Activated CD8-positive, alpha-beta memory T cell treated with anti-CD3 and anti-CD28 coated beads for 4 hours (primary cell): ENCODE measurements at places on chromosomes 6 and 20.

- DNase-seq: no peak
These were observed 118.4 kb downstream of the FARS2 start for GRCh38 chr6:5379647-5380242.

GRCh38 chr6:40936818-40937251 is 102.2 kb downstream of the UNC5CL start:
- DNase-seq: no peak

- no peak for DNase-seq
These were observed 5.1 kb downstream of the TP53RK start for GRCh38 chr20:46683939-46684750.

GRCh38 chr6:25709761-25710160 is 44.8 kb upstream of the SLC17A4 start:
- DNase-seq: no peak

- no peak for DNase-seq
These were observed 997 bp upstream of the FBXO30 start for GRCh38 chr6:145815309-145816274.

DNA sequence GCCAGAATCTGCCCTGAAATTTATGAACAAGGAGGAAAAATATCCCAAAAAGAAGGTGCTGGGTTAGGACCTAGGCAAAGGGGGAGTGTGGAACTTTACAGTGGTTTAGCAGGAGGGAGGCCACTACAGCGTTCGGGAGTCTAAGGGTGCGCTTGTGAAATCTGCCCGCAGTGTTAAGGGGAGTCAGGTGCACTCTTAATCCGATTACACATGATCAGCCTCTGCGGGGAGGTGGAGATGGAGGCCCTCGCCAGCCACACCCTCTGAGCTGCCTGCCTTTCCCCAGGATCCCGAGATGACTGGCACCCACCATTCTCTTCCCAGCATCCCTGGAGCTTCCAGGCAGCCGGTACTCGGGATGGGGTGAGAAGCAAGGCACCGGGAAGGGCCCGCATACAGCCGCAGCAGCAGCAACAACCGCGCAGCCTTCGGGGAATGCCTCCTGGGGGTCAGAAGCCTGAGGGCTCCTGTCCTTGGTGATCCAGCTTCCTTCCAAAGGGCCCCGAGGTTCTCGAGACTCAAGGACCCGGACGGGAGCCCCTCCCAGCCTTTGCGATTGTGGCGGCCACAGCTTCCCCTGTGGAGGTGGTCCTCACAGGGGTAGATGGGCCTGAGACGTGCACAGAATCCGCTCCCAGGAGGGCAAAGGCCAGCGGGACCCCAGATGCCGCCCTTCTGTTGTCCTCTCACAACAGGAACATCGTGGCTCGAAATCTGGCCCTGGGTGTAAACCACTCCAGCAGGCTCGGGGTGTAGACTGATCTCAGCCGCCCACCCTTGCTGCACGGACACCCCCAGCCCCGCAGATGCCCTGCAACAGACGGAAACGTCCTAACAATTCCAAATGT is 57.3 kb upstream of the CST7 start:
- no peak for DNase-seq

GRCh38 chr6:167826896-167827582 is at the start of gene AFDN:
AFDN (plus strand) TSS chr6:167826911; CDS start chr6:167827133, 222 bp downstream.
- DNase-seq: no peak

- DNase-seq: no peak
These were observed 7.3 kb downstream of the EYA4 start for GRCh38 chr6:133248241-133249001.

DNA sequence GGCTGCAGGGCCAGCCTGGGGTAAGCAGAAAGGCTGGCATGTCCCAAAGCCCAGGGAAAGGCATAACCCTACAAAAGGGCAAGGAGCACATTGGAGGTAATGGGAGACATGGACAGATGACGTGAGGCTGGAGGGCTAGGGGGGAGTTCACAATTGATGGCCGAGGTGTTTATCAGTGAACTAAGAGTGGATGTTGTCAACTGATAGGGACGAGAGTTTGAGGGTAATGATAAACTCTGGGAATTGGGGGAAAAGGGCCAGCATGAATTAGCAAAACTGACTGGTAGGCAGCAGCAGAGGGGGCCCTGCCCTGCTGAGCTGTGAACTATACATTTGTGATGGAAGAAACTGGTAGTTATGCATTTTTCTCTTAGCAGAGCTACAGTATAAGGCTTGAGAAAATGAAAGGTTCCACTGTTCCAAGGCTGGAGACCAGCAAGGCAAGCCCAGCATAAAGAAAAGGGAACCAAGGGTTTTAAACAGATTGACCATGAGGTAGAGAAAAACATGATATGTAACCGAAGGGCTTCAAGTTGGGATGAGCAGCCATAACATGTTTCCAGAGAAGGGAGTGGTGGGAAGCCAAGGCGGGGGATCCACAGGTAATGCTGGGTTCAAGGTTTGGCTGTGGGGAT is 98.1 kb upstream of the MLN start:
- no peak for DNase-seq

GRCh38 chr20:37309936-37310590 is 20.6 kb downstream of the MANBAL start:
- no peak for DNase-seq

DNA sequence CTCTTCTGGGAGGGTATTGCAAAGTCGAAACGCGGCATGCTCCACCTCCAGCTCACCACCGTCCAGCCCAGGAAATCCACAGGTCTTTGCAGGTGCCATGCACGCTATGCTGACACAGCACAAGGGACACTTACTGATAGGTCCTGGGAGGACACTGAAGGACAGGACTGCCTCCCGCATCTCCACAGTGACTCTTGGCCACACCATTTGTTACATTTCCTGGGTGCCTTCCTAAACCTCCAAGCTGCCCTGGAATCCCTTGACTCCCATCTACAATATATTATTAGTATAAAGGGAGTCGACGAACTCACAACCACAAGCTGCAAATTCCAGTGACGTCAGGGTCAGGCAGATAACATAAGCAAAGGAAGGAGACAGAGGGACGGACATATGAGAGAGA is 106.9 kb downstream of the JPH2 start:
- no peak for DNase-seq

DNA sequence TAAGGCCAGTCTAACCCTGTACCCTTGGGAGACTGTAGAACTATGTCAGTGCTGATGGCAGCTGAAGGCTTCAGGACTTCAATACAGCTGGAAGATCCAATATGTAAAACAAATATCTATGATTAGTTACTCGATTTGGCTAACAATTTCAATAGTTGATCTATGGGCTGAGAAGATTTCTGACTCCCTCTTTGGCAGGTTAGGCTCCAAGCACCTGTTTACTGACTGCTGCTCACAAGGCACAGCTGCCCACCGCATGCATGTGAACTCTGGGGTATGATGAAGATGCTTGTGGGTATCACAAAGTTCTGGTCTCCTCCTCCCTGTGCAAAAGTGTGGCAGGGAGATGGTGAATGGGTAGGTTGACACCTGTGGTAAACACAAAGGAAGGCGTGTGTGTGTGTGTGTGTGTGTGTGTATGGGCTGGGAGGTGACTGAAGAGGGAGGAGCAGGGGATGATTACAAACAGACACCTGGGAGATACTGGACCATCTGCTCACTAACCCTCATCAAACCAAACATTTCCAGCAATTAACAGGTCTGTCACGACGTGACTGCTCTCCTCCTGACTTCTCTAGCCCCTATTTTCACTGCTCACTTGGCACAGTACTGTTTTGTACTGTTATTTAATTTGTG is 18.1 kb downstream of the ELMO2 start:
- no peak for DNase-seq

DNA sequence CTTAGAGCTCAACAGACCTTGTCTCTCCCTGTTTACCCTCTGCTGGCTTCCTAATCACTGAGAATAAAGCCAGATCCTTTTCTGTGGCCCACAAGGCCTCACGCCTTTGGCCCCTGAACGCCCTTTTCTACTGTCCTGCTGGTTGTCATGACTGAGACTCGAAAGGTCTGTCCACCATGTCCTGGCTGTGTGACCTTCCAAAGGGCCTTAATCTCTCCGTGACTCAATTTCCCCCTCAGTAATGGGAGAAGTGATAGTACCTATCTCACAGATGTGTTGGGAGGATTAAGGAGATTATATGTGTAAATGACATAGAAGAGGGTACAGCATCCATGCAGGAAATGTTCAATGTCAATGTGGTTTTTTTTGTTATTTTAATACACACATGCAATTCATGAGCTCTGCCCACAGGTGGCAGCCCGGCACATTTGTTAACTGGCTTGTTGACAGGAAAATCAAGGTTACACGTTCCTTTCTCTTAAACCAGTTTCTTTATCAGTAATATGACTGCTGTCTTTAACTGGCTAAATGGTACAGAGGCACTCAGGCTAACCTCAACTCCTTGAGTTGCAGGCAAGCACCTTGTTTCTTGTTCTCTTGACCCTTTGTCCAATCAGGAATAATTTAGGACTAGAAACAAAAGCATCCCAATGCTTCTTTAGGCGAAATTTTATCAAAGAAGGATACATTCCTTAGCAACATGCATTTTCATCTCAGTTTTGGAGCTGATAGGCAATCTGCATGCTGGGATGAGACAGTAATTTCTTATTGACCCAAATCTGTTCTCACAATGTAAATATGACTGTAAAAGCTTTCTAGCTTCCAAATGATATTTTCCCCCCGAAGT is 16.6 kb downstream of the SLC22A1 start:
- DNase-seq: peak; percentile 24

DNA sequence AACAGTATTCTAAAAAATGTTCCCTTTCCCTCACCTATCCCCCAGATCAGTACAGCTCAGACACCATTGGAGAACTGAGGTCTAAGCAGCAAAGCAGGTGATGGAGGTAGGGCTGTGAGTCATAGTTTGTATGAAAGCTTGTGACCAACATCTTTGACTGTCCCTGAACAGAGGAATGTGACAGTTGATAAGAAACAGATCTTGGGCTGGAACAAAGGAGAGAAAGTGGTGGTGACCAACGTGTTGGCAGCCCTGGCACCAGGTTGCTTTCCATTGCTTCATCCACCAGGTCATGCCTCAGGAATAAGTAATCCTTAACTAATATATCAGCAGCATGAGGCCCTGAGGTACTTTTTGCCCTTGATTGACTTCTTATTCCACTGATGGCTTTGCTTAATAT is 19.9 kb upstream of the CRIP3 start:
- no peak for DNase-seq

DNA sequence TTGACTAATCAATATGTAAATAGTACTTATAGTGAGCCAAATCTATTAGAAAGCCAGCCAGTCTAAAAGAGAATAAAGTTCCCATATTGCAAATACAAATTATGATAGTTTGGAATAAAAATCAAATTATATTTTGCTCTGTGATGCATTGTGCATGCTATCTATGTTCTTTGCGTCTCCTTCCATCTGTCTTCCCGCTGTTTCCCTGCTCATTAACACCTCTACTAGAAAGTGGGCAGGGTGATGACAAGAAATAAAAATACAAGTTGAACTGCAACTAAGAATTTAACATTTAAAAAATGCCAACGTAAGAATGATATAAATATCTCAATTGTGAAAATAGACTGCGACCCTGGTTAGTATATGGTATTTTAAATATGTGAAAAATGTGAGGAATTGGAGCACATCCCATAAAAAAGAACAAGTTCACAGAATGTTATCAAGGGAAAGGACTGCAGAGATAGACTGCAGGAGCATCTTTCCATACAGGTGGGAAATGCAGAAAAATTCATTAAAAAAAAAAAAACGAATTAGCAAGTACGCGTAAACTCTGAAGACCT is 157.6 kb upstream of the PDE7B start:
- no peak for DNase-seq

DNA sequence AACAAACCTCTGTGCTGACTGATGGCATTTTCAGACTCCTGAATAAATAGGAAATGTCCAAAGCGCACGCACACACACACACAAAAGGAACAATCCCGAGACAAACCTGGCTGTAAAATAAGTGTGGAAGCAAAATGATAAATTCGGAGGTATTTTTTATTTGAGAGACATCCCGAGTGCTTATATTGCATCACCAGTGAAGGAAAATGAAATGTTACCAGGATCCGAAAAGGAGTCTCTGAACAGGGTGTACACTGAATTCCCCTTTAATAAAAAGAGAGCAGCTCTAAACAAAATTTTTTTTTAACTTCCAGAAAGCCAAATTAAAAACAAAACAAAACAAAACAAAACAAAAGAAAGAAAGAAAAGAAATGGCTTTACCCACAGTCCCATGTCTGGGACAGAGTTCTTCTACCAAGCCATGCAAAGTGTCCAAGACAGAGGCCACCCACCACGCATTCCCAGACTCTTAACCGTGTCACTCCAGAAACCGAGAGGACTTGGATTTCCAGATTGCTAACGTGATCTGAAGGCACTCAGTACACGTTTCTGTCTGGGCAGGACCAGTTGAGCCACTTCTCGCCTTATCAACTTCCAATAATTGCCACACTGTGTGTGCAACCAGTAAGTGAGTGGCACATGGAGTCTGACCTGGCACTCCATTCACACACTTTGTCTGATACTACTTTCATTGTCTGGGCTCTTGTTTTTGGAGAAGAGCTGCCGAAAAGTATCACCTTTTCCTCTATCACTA is 817 bp downstream of the ME1 start:
- no peak for DNase-seq

DNA sequence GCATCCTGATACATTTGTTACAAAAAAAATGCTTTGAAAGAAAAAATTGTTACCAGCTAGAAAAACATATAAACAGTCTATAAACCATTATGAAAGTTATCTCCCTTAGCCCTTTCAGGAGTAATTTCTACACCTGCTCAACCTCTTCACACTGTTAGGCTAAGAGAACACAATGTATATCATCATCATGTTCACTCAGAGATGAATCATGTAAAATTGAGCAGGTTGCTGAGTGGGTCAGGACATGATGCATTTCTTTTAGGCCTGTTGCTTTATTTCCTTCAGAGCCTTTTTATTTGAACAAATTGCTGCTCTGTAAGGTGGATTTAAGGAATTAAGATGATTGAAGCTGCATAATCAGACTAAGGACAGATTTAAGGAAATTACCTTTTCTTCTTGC is 531.3 kb upstream of the MAN1A1 start:
- DNase-seq: no peak

DNA sequence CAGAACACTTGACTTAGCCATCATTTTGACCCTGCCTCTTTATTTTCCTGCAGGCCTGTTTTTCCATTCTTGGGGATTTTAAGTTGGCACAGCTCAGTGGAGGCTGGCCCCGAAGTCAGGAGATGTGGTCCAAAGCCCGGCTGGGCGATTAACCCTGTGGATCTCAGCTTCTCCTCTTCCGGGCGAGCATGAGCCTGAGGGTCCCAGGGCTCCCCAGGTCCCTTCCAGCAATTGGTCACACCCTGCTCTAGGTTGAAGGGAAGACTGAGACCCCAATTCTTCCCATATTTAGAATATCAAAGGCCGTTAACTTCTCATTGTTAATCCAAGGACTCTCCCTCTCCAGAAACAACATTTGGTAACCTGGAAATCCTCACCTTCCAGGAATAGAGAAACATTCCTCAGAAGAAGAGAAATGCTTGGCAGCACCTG is 2.3 kb downstream of the THBS2 start:
- no peak for DNase-seq

- no peak for DNase-seq
These were observed 706 bp upstream of the TUBB2B start for GRCh38 chr6:3228046-3228671.

- DNase-seq: no peak
These were observed 36.2 kb upstream of the CDKAL1 start for GRCh38 chr6:20498041-20498385.

- no peak for DNase-seq
These were observed 44.8 kb upstream of the EMILIN3 start for GRCh38 chr20:41411391-41411847.

- DNase-seq: no peak
These were observed 4.7 kb upstream of the SHLD1 start for GRCh38 chr20:5745416-5746030.

GRCh38 chr6:64280569-64280968 is 645.0 kb downstream of the PHF3 start:
- DNase-seq: no peak
